ENCODE measurements at places on chromosomes 3 and 15.

DNA sequence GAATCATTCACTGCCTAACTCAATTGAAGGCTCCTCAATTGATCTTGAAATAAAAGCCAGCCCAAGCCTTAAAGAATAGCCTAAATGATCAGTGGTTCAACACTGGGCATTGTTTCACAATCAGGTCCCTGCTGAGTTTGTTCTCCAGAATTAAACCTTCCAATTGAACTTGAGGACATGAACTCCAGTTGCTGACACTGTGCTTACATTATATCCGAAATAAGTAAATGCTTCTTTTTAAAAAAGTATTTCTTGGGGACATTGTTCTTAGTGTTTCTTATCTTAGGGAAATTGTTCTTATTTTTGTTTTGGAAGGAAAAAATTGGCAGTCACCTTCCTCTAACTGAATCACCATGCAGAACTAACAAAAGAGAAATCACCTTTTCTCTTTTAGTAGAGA, 450.2 kb downstream of the RBMS3 start:
- DNase-seq: no peak

GRCh38 chr3:177396733-177397132, 199.5 kb upstream of the TBL1XR1 start:
- DNase-seq: no peak

- DNase-seq: no peak
Observed at GRCh38 chr15:67472957-67473356, 48.0 kb upstream of the C15orf61 start.

- no peak for DNase-seq
Observed at GRCh38 chr3:48466386-48467109, 20.0 kb downstream of the ATRIP start.

GRCh38 chr3:124059580-124059979, 67.7 kb upstream of the ROPN1 start:
- no peak for DNase-seq

DNA sequence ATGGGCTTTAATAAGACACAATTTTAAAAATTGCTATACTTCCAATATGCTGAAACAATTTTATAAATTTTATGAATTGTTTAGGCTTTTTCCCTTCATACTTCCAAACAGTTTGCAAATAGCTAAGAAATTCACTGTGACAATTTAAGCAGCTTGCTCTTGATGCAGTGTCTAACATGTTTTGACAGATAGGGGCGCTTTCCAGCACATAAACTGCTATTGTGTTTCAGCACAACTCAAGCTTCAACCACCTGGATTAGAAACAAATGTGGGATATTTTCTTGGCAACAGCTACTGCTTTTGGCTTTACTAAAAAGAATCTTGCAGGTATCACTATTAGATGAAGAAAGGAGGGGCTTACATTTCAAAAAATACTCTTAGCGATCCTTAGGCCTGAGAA, 565.8 kb upstream of the DPPA4 start:
- no peak for DNase-seq

DNA sequence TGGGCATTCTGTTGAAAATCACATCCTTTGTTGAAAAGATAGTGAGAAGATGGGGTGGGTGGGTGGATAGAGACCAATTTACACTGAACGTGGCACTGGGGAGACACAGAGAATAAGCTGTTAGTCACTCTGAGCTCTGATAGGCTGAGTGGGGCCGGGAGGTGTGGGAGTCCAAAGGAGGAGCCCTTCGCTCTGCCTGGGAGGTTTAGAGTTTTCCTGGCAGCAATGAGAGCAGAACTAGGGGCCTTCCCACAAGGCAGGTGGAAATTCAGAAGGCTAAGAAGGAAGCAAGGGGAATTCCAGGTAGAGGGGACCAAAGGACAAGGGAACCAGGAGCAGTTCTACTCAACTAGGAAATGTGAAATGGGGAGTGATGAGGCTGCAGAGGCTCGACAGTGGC, 272.7 kb downstream of the RPLP1 start:
- no peak for DNase-seq

DNA sequence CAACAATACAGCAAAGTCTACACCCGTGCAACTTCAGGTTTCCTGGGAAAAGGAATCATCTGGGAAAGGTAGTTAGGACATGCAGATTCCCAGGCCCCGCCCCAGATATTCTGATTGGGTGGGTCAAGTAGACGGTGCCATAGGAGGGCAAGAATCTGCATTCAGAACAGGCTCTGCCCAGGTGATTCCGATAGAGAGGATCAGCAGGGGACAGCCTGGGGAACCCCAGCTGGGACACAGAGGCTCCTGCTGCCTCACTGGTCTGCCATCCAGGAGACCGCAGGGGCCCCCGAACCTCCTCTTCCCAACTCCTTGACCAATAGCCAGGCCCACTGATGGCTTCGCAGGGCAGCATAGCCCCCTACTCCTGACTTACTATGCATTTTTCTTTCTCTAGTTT, 243.4 kb downstream of the VPS13C start:
- DNase-seq: no peak

GRCh38 chr3:177906578-177907229, 629.5 kb upstream of the KCNMB2 start:
- DNase-seq: no peak

- no peak for DNase-seq
Observed at GRCh38 chr3:193080821-193081365, 160.1 kb upstream of the PLAAT1 start.

- no peak for DNase-seq
Observed at GRCh38 chr3:142863930-142864920, 24.7 kb downstream of the PCOLCE2 start.

GRCh38 chr15:101136381-101137268, 115.2 kb downstream of the CHSY1 start:
- no peak for DNase-seq

DNA sequence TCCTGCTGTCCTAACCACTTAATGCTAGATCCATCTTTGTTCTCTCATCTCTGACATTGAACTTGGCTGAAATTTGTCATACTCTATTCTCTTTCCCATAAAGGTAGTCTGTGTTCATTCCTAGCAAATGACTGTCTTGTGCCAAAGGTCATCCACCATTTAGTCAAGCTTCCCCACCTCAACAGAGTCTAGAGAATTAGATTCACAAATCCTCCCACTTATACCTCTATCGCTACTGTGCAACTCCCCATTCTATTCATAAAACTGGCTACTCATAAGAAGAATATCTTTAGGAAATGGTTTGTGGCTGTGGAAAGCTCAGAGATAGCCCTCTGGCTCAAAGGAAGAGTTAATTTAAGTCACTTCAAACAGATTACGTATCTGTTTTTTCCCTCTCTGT, 59.7 kb upstream of the MBNL1 start:
- DNase-seq: no peak

DNA sequence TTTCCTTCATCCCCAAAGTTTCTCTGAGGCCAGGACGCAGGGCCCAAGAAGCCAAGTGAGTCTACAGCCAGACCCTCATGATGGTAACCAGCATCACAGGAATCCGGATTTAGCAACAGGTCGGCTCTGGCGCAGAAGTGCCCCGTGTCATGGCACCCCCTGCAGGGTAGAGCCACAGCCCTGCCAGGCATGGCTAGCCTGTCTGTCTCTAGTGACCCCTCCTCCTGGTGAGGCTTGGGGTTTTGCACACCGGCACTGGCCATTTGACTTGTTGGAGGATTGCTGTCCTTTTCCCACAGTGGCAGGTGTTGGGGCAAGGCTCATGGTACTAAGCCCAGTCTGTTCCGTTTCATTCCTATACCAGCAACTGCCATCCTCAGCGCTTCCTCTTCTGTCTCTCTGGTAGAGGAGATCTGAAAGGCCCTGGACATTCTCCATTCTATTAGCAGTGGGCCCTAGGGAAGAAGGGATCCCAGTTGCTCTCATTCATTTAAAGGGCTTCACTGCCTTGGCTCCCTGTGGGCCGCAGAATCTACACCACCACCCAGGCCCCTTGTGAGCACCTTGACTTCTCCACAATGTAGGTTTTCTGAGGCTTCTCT, 9.4 kb upstream of the CHAC1 start:
- DNase-seq: no peak

DNA sequence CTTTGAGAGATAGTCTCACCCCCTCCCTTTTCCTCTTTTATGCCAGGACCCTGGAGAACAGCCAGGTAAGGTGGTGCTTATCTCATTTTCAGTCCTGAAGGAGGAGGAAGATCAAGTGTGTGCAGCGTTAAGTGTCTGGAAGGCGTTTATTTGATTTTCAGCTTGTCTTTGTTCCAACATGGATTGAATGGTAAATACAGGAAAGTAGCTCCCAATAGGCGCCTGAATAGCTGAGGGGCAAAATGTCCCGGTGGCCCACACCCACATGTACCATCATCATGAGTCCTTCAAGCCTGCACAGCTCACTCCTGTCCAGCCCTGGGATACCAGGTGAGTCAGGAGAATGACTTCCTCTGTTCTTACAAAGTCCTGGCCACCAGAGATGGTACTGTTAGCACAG, 73.5 kb downstream of the CEMIP start:
- DNase-seq: no peak

DNA sequence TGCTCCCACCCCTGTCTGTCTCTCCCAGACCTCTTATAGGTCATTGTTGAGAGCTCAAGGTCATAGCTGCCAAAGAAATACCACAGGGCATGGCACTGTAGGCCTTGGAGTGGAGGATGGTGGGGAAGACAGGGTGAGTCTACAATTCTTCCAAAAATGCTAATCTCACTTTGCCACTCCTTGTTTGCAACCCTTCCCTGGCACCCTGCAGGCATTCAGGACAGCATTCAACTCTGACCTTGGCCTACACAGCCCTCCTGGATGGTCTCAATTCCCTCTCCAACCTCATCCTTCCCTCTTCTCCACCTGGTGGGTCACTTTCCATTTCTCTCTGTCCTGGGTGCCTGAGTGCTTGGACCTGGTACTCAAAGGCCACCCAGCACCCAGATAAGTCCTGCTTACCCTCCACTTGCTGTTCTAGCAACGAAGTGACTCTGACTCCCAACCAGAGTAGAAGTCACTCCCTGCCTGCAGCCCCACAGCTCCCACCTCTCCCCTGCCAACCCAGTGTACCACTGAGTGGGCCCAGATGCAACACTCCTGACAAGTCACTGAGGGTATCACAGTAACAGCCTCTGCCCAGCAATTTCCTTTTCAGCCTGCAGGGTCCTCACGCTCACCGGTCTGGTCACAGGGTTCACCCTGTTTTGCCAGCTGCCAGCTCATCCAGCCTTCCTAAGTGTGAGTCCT, 36.6 kb downstream of the AMOTL2 start:
- no peak for DNase-seq

GRCh38 chr15:22810033-22810852, 23.8 kb downstream of the NIPA1 start:
- DNase-seq: no peak

DNA sequence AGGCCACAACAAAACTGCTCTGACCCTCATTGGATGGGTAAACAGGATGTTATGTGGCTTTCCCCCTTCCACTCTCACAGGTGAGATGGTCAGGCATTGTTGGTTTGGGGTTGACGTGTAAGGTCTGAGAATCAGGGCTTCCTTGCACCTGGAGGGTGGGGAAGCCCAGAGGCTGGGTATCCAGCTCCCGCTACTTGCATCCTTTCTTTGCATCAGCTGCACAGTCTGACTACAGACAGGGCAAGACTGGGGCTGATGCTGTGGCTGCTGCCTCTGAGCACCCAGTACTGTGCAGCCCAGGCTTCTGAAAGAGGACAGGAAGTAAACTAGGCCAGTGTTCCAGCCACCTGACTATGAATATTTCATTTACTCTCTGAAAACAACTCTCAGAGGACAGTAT, 58.0 kb upstream of the ATP2B2 start:
- no peak for DNase-seq

GRCh38 chr15:38662033-38662802, 97.6 kb upstream of the RASGRP1 start:
- DNase-seq: no peak

- DNase-seq: no peak
Observed at GRCh38 chr3:104536715-104537114, 830.0 kb upstream of the ALCAM start.

GRCh38 chr3:16604887-16605602, at the start of gene DAZL:
Gene DAZL, minus strand, starts transcription at chr3:16605423. Its CDS starts 218 bp downstream, at chr3:16605205.
- DNase-seq: no peak

DNA sequence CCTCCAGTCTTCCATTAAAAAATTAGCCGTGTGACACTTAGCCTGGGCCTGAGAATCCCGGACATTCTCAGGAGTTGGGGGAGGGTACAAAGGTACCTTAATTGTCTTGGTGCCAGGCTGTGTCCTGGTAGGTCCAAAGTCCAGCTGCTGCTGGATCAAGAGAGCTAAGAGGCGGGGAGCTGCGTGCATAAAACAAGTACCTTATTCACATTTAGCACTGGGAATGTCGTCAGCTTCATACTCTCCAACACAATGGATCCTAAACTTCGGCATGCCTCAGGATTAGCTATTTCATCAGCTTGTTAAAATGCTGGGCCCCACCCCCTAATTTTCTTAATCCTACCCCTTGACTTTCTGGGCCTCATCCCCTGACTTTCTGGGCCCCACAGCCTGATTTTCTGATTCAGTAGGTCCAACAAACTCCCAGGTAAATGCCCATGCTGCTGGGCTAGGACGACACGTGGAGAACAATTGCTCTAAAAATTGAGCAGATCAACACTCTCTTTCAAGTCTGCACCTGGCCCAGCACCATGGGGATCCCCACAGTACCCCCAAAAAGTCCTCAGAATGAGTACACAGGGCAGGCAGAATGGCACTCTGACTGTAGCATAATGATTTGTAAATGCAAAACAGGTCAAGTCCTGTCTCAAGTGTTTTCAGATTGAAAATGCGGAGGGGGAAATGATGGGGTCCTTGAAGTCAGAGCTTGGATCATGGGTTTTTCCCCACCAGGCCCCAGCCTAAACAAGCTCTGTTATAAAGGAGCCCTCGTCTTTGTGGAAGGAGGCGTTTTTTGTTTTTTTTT, 5.6 kb upstream of the AEN start:
- no peak for DNase-seq

DNA sequence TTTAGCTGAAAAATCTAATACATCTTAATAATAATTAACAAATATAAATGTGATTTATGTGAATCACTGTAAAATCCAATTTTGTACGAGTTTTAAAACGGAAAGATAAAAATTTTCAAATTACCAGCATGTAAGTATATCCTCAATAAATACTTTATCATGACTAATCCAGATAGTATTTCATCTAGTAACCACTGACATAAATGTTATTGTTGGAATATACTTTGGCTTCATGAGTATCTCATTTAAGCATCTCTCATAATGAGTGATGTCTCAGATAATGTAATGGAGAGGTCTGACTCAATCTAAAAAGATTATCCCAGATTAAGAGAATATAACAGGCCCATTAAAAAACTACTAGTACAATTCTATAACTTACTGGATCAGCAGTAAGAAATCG, 216.3 kb downstream of the STAG1 start:
- DNase-seq: no peak

GRCh38 chr3:156604064-156604641, 49.2 kb upstream of the SSR3 start:
- no peak for DNase-seq

- no peak for DNase-seq
Observed at GRCh38 chr15:76866716-76867321, 38.3 kb downstream of the SCAPER start.

GRCh38 chr3:32018757-32019564, 37.4 kb downstream of the ZNF860 start:
- DNase-seq: no peak

DNA sequence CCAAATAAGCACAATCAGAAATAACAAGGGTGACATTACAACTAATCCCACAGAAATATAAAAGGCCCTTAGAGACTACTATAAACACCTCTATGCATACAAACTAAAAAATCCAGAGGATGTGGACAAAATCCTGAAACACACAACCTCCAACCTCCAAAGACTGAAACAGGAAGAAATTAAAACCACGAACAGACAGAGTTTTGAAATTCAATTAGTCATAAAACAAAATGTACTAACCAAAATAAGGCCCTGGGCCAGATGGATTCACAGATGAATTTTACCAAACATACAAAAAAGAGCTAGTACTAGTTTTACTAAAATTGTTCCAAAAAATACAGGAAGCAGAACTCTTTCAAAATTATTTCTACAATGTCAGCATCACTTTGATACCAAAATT, 1043.6 kb downstream of the DIPK2A start:
- DNase-seq: no peak

All from stimulated activated CD8-positive, alpha-beta memory T cell treated with anti-CD3 and anti-CD28 coated beads, Interleukin-4, amount 100 ng/mL, for 48 hours (primary cell).